EL (cell line): ENCODE measurements at places on chromosomes 6 and 20.

DNA sequence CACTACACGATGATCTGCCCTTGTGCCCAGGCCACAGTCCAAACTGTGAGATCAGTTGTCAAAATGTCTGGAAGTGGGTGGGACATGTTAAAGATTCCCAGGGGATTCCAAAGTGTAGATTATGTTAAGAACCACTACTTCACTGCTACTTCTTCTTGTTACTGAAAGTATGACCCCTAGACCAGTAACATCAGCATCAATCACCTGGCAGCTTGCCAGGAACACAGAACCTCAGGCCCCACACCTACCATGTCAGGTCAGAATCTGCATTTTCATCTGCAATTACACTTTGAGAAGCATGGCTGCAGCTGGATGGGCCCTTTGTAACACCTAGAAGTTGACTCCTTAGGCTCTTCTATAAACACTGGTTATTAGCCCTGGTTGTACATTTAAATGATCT, 36.1 kb downstream of the RFPL4B start:
- no peak for DNase-seq

DNA sequence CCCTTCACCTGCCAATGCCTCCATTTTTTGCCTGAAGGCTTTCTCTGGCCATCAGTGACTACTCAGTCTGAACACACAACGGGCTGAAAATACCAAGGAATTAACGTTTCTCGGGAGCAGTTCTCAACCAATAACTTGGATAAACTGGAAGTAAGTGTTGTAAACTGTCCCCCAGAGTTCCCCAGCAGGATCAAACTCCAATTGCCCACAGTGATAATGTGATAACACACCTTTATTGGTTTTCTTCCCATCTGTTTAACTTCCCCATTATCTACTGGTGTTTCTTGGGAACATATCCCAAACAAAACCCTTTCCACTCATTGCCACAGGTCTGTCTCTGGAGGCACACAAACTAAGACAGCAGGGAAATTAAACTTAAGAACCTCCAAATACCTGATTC, 21.8 kb upstream of the FAM135A start:
- no peak for DNase-seq

- DNase-seq, result no peak
Observed at GRCh38 chr6:4723383-4723782, 52.8 kb upstream of the CDYL start.

- DNase-seq, result no peak
Observed at GRCh38 chr6:15077006-15077405, 168.9 kb upstream of the JARID2 start.

GRCh38 chr20:37413023-37413334, 67.0 kb downstream of the SRC start:
- DNase-seq, result no peak

- DNase-seq, result peak; percentile 20
Observed at GRCh38 chr6:163626073-163626867, 211.8 kb downstream of the QKI start.

GRCh38 chr6:1321738-1322137, 9.8 kb downstream of the FOXQ1 start:
- DNase-seq, result peak; percentile 55

DNA sequence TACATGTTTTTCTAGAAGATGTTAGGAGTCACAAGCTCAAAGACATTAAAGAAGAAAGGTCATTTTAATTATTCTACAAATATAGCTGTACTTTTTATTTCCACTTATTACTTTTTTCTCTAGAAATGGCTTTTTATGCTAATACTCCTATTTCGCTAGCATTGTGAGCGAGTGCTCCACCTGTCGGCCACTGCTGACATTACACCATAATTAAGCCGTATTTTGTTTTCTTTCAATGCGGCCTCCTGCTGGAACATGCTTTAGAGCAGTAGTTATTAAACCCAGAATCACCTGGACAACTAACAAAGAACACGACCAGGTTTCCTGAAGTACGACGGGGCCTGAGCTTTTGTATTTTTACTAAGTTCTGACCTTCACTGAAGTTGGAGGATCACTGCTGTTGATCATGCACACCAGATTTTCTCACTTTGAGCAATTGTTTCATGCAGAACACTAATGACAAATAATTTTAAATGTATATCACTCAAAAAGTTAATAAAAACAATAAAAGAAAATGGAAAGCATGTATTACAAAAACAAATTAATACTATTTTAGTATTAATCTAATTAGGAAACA, 74.1 kb upstream of the PAK5 start:
- peak; percentile 44 for DNase-seq

DNA sequence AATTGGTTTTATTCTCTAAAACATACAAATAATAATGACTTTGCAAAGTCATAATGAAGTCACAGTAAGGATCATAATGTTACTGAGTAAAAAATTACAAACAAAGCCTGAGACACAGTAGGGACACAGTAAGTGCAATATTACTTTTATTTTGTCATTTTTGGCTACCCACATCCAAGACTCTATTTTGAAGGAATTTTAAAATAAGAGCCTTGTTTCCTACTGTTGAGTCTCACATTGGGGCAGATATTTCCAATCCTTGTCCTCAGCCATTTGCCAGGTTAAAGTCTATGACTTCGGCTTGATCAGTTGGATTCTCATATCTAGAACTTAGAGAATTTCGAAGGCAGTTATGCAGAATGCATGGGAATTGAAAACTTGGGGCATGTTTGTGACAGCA, 10.8 kb upstream of the RHAG start:
- no peak for DNase-seq

GRCh38 chr6:159875194-159875593, 15.6 kb upstream of the MAS1 start:
- DNase-seq, result no peak

- no peak for DNase-seq
Observed at GRCh38 chr20:64240243-64241015, 15.1 kb upstream of the PCMTD2 start.

DNA sequence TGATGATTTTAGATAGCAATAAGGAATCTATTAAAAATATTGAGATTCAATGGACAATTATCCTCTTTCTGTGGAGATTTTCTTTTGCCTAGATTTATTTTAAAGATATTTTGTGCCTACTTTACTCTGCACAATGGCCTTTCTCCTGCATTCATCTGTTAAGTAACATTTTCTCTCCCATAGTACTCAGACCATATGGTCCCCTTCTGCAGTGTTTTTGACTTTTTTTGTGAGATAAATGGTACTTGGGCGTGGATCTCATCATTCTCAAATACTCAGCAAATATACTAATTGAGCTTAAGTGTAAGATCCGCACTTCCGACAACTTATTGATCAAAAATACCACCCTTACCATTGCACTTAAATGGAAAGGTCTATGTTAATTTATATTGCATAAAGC, 55.8 kb downstream of the PHACTR1 start:
- no peak for DNase-seq

GRCh38 chr6:151065027-151065815, 174.5 kb upstream of the AKAP12 start:
- DNase-seq, result no peak

DNA sequence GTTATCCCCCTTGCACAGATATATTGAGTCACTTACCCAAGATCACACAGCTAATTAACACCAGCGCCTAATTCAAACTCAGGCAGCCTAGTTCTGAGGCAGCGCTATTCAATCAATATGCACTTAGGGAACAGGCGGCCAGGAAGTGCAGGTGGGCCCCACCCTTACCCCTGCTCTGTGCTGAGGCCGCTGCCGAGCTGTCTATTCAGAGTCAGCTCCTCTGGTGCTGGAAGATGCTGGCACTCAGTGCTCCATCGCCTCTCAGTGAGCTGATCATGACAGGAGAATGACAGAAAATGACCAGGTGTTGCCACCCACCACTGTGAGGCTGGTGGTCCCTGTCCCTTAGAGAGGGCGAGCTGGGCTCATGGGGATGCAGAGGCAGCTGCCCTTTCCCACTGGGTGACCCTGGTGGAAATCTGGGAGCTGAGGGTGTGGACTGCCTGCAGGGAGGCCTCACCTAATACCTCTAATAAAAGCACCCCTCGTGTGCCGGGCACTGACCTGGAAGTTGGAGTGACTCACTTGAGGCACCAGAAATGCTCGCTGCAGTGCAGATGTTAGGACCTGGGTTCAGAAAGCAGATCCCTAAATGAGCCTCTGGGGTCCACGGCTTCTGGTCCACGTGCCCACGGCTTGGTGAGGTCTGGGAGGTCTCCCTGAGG, 42.5 kb upstream of the CD93 start:
- DNase-seq, result no peak

- no peak for DNase-seq
Observed at GRCh38 chr6:111417181-111417585, 65.8 kb downstream of the REV3L start.

- DNase-seq, result no peak
Observed at GRCh38 chr6:1379017-1379787, 10.2 kb upstream of the FOXF2 start.

- DNase-seq, result peak; percentile 78
Observed at GRCh38 chr6:154341871-154342270, 14.7 kb downstream of the IPCEF1 start.

DNA sequence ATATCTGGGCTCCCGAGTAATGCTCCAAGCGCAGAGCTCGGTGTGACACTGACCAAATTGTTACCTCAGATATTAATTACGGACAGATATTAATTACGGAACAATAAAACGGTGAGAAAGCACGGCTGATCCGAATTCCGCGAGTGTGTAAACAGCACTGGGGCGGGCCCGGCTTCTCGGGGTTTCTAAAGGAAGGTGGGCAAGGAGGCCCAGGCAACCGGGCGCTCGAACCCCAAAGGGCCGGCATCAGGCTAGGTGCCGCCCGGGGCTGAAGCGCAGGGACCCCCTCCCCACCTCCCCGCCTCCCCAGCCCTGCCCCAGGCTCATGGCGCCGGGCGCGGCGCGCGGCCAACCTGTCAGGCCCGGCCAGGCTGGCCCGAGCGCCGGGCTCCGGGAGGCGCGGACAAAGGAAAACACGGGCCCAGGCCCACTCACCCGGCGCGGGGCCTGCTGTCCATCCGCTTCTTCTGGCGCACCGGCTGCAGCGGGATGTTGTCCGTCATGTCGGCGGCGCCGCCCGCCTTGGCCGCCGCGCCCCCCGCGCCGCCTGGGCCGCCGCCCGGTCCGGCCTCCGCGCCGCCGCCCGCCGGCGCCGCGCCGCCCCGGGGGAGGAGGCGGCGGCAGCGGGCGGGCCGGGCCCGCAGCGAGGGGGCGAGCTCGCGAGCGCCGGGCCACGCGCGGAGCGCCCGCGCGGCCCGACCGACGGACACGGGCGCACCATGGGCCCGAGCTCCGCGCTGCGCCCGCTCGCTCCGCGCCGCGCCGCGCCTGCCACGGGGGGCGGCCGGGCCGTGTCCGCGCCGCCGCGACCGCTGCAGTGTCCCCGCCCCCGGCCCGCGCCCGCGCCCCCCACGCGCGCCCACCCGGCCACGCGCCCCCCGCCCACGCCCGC, at the start of gene ATP9A:
ATP9A (minus strand) TSS at position 524 of the 892 bp plus-strand sequence; CDS start at position 503, 21 bp downstream.
- peak; percentile 26 for DNase-seq

GRCh38 chr6:130517444-130517931, 151.7 kb downstream of the TMEM200A start:
- DNase-seq, result peak; percentile 5

- no peak for DNase-seq
Observed at GRCh38 chr6:129030215-129030614, 147.3 kb downstream of the LAMA2 start.

- no peak for DNase-seq
Observed at GRCh38 chr20:35698298-35699126, 640 bp downstream of the NFS1 start.

DNA sequence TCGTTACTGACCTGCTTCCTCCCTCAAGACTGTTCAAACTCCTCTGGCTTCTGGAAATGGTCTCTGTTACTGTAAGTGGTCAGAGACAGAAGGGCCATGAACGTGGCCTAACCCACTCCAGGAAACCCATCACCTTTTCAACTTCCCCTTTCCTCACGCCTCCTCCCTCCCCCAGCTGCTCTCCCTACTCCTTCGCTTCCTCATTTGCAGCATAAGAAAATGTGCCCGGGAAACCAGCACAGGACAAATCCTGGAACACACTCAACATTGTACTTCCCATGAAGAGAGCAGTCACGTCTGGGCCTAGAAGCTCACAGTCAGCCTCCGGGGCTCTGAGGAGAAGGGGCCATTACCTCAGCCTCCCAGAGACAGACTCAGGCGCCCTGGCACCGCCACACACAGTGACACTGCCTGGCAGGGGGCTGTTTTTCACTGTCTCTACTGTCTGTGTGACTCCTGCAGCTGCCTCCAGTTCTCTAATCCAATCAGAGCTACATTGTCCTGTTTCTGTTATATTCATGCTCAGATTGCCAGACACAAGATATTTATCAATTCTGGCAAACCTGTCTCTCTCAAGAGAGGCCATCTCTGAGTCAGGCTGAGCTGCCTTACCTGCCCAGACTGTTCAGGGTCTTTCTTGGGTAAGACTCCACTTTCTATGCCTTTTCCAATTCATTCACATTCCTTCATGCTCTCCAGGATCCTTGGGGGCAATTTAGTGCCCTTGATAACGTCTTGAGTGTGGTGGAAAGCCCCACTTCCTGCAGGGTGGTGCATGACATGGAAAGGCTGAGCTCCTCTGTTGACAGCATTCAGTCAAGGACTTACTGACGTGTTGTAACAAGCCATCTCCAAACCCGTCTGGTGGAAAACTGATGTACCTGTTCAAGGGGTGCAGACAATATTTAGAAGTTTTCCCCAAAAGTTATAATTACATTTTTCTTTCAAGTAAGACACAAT, 242.2 kb downstream of the HIVEP2 start:
- DNase-seq, result no peak

DNA sequence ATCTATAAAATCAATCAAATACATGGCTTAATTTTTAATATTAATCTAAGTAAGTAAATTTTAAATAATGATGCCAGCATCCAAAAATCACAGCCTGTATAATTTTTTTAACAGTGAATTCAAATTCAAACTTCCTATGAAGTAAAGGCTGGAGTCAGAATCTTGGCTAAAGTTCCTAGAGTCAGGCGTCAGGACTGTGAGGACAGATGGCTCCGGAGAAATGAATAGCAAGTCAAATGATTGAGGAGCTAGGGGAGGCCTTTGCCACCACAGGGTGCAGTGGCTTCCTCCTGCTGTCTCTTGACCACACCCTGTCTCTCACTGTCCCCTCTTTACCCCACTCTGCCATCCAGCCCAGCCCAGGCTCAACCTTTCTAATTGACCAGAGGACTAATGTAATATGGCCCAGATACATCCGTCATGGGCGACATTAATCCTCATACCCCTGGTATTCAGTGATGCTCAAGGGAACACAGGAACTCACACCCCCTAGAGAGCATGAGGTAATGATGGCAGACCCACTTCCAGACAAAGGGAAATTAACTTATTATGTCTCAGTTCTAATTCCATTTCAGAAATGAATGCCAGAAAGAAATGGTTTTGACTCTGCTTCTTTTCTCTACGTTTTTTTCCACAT, 53.4 kb downstream of the OPRM1 start:
- DNase-seq, result no peak

GRCh38 chr20:5491455-5491854, 174.7 kb upstream of the PROKR2 start:
- no peak for DNase-seq

DNA sequence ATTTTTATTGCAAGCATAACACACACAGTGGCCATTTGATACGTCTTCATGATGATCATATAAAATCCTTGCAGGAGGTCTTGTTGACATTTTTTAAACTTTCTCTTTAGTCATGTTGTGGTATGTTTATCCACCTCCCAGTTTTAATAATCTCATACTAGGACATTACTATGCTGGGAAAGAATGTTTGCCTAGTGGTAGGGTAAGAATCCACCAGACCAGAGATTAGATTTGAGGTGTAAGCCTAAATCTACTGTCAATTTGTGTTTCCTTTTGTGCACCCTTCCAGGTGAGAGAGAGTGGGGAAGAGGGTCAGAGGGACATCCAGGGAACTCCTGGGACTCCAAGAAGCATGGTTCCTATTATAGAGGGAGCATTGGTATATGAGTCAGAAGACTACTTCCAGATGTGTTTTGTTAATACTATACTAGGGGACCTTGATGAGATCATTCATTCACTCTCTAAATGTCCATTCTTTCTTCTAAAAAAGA, 298.3 kb upstream of the SASH1 start:
- DNase-seq, result peak; percentile 43
